NCI-H1092 treated with DMSO at 0.1 percent for 48 hours (cell line): ENCODE measurements at places on chromosomes 4 and X.
A peak's percentile ranks its signal among the peaks of the same experiment; 100 is the strongest.

DNA sequence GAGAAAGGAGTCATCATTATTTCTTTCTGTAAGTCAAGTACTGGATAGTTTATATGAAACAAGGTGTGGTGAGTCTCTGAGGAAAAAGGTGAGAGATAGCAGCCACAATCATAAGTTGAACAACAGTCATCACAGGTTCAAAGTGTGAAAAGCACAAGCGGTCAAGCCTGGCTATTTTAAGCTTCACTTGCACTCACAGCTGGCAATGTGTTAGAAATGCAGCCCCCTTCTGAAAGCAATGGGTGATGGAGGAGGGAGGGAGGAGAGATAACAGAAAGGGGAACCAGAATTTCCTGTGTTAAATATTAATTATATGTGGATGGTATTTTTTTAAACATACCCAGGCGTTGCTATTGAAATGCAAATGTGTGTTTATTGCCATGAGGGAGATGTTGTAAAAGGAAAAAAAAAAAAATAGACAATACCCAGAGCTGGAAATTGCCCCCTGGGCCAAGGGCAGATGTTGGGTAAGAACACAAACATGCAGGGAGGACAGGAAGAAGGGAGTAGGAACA is 26.9 kb upstream of the BMP3 start:
- DNase-seq: no peak

DNA sequence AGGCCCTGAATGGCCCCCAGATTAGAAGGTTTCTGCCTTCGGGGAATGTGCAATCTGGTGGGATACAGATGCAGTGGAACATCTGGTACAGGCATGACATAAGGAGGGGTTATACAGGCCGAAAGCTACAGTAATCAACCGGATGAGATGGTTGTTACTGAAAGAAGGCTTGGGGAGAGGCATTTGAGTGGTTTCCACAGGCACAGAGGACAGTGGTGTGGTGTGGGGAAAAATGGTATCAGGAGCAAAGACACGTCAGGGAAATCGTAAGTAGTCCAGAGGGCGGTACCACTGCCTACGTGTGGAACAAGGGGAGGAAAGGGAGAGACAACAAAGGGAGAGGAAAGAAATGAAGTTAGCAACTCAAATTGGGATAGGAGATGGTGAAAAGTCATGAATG is 3.0 kb downstream of the PDLIM3 start:
- DNase-seq: no peak

GRCh38 chr4:128334256-128334655 is 46.6 kb upstream of the PGRMC2 start:
- DNase-seq: no peak

- DNase-seq: no peak
Measured at GRCh38 chr4:93573285-93573684, 255.3 kb upstream of the ATOH1 start.

DNA sequence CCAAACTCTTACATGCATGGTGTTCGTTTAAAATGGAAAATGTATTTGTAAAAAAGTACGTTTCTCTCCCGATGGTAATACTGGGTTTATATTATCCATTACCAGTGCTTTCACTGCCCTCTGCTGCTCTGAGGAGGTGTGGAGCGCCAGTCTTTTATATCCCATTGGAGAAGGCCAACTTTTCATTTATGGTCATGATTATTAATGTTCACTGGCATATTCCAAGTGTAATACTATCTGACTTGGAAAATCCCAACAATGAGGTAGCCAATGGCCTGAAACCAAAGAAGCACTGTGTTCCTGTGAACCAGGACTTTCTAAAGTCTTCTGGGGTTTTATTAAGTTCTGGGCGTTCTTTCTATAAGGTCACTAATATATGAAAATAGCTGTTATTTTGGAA is 80.7 kb downstream of the SYNPO2 start:
- peak; percentile 34 for DNase-seq

- no peak for DNase-seq
Measured at GRCh38 chr4:15809058-15809457, 30.9 kb downstream of the CD38 start.

GRCh38 chrX:84830836-84831235 is 172.8 kb upstream of the APOOL start:
- no peak for DNase-seq

DNA sequence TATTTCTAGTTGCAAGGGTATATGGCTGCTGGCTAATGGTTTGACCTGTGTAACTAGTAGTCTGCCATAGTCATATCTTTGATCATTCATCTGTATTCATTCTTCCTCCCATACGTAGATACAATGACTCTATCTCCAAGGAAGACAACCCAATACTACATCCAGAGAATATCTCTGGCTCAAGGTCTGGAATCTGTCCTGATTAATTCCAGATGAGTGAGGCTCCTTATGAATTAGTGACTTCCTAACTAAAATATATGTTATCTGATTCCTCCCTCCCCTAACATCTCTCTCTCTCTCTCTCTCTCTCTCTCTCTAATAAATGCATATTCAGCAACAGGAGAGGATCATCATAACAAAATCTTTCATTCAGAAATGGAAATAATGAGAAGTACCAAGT is 641.5 kb downstream of the FAT4 start:
- no peak for DNase-seq

DNA sequence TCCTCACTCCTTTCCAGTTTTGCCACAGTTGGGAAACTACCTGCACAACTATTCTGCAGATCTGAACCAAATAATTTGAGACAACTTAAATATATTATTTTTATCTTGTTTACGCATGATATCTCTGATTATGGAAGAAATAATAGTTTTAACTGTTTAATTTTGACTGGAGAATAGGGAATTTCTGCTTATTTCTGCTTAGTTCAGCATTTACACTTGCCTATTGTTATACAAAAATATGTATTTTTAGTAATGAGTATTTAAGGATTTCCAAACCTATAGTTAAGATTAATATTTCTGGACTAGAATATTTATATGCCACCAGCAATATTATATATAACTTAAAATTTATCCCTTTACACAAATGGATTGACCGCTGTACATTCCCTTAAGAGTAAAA is 125.5 kb downstream of the NWD2 start:
- no peak for DNase-seq

DNA sequence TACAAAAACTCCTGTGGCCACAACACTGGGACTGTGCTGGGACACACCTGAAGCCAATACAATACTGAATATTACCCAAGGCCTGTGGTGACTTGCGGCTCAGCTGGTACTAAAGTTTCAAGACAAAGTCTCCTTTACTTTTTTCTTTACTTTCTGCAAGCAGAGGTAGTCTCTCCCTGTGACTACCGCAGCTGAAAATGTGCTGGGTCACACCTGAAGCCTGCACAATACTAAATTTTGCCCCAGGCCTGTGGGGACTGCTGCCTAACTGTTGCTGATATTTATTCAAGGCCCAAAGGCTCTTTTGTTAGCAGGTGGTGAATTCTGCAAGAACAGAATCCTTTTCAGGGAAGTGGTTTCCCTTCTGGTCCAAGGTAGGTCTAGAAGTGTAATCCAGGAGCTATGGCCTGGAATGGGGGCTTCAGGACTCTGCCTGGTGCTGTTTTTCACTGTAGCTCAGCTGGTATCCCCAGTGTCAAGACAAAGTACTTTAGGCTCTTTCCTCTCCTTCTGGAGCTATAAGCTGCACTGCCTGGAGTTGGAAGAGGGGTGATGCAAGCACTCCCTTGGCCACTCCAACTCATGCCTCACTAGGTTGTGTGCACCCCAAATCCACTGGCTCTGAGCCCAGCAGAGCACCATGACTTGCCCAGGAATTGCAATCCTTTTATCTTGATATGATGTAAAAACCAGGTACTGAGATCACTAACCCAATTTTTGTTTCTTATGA is 489.4 kb downstream of the TECRL start:
- DNase-seq: no peak

DNA sequence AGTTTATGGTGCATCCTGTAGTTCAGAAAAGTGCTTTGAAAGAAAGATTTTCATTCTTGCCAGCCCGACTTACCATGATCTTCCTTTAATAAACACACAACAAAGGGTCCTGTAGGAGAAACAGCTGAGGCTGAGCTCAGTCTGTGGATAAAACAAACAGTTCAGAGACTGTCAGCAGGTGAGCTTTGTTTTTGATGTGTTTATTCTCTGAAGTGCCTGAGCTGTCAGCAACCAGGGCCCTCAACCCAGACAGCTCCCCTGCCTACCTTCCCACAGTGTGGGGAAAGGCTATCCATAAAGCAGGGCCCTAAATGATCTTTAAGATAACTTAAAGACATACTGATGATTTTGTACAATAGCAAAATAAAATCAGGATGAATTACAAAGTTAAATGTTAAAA is 459.2 kb upstream of the GALNT7 start:
- DNase-seq: no peak

GRCh38 chrX:111102636-111103035 is 6.6 kb downstream of the PAK3 start:
- no peak for DNase-seq

DNA sequence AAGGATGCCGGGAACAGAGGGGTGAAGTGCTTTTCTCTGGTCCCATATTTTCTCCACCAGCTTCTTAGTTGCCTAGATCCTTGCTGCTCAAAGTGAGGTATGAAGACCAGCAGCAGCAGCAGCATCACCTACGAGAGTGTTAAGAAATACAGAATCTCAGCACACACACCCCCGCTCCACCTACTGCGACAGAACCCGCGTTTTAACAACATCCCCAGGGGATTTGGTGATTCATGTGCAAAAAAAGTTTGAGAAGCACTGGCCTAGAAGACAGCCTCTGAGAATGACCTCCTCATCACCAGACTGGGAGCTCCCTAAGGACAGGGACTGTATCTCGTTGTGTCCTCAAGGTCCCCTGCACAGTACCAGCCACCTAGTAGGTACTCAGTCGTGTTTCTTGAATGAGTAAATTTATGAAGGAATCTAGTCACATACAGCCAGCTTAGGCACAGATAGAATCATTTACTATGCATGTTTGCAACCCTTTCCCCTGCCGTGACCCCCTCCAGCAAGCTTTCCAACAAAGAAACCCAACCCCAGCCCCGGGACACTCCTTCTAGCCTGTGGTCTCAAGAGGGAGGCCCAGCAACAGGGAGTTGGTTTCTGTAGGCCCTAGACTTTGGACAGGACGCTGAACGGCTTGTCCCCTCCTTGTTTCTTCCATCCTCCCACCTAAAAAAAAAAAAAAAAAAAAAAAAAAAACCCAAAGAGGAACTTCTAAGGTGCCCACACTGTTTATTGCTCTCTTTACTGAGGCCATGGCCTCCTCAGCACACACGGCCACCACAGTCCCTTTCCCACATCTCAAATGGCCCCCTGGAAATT is 21.5 kb downstream of the RTL5 start:
- DNase-seq: no peak

DNA sequence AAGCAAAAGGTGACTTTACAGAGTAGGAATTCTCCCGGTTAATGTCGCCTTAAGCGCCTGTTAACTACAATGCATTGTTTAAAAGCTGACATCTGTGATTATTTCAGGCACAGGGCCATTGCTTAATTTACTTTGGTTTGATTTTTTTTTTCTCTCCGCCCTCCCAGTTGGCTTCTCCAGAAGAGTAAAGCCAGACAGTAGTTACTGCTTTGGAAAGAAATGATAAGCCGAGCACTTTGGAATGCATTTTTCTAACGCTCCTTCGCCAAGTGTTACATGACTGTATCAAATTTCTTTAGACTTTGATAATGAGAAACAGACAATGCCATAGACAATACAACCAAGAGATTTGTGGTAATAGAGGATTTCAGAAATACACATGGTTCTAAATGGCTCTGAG is 383.0 kb upstream of the TENM3 start:
- DNase-seq: no peak

GRCh38 chr4:48445704-48446103 is 37.4 kb upstream of the SLC10A4 start:
- peak; percentile 23 for DNase-seq
